Sigmoid colon (tissue), 7 donors: ENCODE measurements at places on chromosomes 2 and 18. TPM values are rescaled to one million over a fixed set of nuclear protein-coding genes. Genes with fewer than 3 reads are reported as not detected.

GRCh38 chr2:7604456-7604855 is 687.2 kb downstream of the RNF144A start:
- no peak for DNase-seq

GRCh38 chr18:75211953-75212750 is 1.6 kb downstream of the TSHZ1 start:
- peak; percentile 80 for DNase-seq

DNA sequence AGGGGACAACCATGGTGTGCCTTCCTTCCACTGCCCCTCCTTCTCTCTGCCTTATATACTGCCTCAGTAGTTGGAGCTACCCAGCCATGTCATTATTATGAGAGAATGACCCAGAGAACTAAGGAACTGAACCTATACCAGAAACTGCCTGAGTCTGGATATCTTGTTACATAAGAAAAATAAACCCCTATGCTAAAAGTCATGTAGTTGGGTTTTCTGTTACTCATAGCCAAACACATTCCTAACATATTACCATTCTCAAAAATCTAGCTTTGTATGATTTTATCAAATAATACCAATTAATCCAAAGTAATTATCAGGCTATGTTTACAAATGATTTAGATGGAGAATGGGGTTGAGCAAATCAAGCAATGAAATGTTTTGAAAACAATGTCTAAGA is 15.0 kb upstream of the KLF7 start:
- no peak for DNase-seq

- DNase-seq = no peak
These were observed 49.9 kb upstream of the SLC14A2 start for GRCh38 chr18:45565280-45565970.

DNA sequence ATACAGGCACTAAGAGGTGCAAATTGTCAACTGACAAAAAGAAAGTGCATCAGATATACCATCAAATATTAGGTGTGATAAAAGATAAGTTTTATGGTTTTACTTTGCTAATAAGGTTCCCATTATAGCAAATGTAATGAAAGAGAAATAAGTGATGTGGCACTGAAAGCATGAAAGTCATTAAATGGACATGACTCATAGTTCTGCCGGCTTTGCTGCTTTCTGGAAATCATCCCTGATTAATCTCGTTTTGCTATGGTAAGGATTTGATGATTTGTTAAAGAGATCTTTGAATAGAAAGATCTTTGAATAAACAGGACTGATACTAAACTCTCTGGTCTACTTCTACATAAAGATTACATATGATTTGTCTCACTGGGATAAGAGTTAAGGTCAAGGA is 72.7 kb downstream of the CLIP4 start:
- no peak for DNase-seq

CPLX4 gene
- not detected for polyA plus RNA-seq

GRCh38 chr18:36295214-36295613 is 2.3 kb upstream of the FHOD3 start:
- no peak for DNase-seq

- DNase-seq = no peak
These were observed 78.9 kb upstream of the NT5C1B start for GRCh38 chr2:18668221-18668620.

- no peak for DNase-seq
These were observed 12.4 kb downstream of the SH2D6 start for GRCh38 chr2:85430752-85431569.

DNA sequence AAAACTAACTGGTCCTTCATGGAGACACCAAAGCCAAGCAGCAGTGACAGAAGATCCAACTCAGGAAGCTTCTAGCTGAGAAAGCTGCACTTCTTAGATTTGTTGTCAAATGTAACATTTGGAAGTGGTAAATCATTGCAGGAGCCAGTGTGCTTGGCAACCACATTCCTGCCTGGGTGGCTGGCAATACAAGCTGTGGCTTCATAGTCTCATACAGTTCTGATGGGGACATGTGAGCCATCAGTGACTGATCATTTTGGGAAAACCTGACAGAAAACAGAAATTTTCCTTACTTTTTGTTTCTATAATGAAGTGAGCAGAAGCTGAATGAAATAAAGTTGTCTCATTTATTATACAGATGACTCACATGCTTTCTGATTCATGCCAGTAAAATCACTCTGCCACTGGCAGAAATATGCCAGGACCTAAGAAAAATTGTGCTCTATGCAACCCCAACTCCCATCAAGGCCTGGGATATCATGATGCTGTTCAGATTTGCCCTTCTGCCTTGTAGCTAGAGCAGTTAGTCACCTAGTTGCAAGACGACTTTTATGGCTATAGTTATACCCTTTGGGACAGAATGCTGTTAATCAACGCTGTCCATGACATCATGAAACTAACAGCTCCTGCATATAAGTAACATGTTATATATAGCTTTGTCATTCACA is 508.1 kb downstream of the ADCYAP1 start:
- DNase-seq = no peak

GRCh38 chr2:9178110-9178903 is 28.3 kb upstream of the ASAP2 start:
- no peak for DNase-seq

DNA sequence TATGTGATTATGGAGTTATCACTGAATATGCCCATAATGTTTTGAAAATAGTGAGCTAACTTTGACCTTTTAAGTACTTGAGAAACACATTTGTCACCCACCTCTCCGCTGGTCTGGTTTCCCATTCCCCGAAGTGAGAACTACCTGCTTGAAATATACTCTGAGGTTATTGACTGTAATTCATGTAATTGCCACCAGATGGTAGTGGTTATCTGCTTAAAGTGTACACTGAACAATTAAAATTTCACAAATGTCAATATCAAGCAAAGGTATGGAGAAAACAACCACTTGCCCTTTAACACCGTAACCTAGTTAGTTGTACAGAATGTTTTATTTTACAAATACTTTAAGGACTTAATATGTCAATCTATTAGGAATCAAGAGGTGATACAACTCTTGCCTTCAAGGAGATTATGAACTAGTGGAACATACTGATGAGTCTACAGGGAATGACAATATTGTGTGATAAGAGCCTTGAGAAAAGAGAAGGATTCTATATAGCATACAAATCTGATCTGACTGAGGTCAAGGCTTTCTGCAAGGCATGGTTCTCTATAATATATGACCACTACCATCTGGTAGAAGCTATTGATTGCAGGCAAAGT is 316.8 kb upstream of the KCNH7 start:
- no peak for DNase-seq

DNA sequence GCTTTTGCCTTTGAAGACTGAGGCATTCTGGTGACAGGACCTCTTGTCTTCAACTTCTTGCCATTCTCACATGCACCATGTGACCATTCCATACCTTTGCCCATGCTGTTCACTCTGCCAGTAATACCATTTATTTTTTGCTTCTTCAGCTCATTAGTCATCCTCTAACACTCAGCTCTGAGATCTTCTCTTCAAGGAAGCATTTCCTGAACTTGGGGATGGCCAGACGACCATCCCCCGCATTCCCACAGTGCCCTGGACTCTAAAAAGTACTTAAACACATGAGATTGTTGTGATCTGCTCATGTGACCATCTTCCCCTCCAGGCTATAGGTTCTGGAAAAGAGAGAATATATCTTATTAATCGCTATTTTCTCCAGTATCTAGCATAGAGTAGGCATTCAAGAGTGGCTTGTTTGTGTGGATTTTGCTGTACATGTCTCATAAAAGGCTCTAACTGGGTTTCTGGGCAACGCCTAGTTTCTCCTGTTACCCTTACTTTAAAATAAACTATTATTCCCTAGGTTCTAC is 33.9 kb downstream of the PAX3 start:
- DNase-seq = no peak

DNA sequence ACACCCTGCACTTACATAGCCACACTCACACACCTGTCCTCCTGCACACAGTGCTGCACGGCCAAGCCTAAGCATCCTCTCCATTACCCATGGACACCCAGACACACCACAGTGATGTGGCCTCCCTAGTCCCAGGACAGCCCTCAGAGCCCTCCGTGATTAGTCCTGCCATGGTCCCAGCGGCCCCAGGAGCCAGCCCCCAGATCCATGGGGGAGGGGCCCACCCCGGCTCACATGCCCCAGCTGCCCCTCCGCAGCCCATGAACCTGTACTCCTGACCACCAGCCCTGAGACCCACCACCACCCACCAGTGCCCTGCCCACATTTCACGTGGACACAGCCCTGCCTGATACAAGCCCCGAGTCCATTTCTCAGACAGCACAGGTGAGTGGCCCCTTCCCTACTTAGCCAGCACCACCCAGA is 8.1 kb upstream of the DUSP2 start:
- DNase-seq = peak; percentile 61

DNA sequence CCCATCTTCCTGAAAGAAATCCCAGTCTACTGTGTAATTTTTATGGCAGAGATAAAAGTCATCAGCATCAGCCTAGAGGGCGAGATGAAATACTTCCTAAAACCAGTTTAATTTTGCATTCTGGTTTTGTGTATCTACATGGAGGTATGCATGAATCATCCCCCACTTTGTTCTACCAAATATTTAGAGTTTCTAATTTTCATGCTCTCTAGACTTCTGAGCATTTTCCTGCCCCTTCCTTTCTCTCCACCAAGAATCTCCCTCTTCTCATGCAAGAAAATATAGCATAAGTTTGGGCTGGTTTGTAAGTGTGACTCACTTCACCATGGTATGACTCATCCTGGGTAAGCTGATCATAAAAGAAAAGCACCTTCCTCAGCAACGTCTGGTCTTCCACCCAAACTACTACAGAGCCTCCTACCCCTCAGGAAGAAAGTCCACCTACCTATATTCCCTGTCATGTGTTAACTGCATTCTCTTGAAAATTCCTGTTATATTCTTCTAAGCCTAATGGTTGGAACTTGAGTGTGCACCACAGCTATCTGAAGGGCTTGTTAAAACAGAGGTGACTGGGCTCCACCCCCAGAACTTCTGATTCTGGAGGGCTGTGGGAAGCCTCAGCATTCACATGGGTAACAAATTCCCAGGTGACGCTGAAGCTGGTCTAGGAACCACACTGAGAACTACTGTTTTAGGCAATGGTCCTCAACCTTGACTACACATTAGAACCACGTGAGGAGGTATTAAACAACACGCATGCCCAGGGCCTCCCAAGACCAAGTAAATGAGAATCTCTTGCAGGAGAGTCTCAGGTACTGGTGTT is 37.4 kb upstream of the RAPGEF4 start:
- DNase-seq = no peak

GRCh38 chr2:131034122-131035051 is 58.9 kb downstream of the FAM168B start:
- peak; percentile 63 for DNase-seq

DNA sequence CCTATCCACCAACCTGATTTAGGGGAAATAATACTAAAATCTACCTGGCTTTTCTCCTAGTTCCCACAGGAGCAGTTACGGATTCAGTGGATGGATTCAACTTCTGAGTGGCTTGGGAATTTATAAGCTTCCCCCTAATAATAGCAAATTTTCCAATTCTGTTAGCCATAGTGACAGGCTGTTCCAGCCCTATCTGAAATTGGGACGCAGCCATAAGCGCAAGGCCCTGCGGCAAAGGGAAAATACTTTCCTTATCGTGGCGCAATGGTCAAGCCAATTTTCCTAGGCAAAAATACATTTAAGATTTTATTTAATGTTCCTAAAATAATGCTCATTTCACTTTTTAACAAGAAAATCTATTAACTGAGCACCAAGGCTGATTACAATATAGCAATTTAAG is 49.7 kb downstream of the CDH2 start:
- no peak for DNase-seq

GRCh38 chr2:135424849-135425248 is 106.2 kb downstream of the ZRANB3 start:
- no peak for DNase-seq

ACTR3 gene
- polyA plus RNA-seq = 155 TPM
